ENCODE measurements at places on chromosomes 12 and 14.

- no peak for DNase-seq
These were observed 52.9 kb downstream of the ABCC9 start for GRCh38 chr12:21888276-21888863.

DNA sequence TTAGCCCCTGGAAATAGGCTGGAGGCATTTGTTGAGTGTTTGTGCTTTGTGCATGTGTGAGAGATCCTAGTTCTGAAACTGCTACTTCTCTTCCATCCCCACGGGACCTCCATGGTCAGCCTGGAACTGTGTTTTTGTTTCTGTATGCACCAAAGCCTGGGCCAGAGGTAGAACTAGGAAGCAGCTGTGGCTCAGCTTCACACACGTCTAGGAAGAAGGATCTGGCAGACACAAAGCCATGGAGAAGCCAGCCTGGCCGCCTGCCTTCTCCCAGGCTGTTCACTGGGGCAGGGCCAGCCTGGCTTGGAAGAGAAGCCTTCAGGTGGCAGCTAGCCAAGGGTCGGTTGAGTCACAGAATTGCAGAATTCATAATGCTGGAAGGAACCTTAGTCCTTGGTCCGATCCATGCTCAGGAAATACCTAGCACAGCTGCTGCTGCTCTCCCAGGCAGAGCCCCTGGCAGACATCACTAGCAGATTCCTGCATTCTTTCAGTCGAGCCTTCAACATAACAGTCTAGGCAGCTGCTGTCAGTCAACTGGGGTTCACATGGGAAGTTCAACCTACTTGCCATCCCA is 27.0 kb downstream of the RIN3 start:
- DNase-seq: peak; percentile 74

- DNase-seq: no peak
These were observed 119.2 kb downstream of the PDE3A start for GRCh38 chr12:20487519-20487918.

DNA sequence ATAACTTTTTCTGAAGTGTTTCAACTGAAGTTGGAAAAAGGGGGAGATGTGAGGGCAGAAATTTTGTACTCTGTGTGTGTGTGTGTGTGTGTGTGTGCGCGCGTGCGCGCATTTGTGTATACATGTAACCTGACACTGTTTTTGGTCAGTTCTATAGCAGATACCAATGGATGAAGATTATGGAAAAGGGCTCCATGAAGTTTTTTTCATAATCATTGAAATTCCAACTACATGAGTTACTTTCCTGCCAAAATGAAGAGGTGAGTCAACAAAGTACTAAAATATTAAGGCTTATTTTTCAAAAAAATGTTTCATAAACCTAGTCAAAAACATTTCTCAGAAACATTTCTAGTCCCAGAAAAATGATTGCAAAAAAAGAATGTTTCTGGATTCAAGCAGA is 25.7 kb upstream of the CERS5 start:
- DNase-seq: no peak

- DNase-seq: no peak
These were observed 23.8 kb downstream of the MLXIP start for GRCh38 chr12:122102331-122102730.

DNA sequence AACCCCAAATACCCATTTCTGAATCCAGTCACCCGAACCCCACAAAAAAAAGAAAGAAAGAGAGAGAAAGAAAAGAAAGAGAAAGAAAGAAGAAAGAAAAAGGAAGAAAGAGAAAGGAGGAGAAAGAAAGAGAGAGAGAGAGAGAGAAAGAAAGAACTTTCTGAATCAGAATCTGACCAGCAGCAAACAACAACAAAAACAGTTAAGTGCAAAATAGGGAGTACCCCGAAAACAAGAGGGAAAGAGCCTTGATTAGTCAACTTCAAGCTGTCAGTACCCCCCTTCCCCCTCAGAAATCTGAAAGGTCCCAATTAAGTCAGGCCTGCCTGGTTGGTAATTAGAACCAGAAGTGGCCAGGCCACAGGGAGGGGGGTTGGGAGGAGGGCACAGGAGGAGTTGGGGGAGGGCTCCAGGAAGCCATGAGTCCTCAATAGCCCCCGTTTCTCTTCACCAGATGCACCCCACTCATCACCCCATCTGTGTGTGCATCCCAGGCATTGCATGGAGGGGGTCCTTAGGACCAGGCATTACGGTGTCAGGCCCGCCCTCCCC is 9.8 kb downstream of the RARG start:
- DNase-seq: no peak

DNA sequence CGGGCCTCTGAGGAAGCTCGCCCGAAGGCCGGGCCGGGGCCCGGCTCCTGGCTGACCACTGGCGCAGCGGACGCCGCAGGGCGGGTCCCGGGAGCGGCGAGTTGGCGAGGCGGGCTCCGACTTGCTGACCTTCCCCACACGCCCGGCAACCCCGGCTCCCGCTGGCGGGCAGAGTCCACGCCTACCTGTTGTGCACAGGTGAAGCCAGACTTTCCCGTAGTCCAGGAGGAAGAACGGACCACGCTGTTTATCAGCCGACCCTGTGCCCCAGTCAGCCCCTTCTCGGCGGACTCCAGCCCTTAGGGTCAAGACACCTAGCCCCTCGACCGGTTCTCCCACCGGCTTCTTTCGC is 407 bp downstream of the HEATR5A start:
- DNase-seq: peak; percentile 46

GRCh38 chr12:8698132-8698851 is 501 bp downstream of the RIMKLB start:
- DNase-seq: no peak

DNA sequence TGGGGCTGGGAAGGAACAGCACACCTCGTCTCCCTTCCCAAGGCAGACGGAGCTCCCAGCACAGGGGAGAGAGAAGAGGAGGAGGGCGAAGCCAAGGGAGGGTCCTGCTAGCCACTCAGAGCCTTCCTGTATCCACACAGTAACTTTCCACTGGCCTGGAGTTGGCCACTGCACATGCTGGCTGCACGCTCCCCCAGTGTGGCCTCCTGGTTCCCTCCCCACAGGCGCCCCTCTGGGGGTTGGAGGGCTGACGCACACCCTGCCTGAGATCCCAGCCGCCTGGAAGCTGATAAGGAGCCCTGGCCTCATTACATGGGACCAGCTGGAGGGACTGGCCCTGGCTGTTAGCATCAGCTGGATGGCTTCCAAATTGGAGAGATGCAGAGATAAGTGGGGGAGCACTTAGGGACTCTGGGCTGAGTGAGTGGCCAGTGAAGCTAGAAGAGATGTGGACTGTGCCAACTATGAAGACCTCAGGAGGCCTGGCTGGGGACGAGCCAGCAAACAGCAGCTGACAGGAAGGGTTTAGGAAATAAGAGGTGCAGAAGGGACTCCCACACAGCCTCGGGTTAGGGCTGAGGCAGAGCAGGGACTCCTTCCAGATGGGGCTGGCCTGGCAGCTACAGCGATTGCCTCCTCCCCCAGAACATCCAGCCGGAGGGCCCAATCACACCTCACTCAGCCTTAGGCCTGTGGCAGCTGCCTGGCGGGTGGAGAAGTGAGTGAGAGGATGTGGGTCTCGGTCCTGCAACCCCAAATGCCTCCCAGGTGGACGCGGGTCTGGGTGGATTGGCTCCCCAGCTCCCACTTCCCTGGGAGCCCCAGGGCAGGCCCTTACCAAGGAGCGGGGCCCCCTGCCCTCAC is 26.3 kb upstream of the BCDIN3D start:
- DNase-seq: peak; percentile 84

DNA sequence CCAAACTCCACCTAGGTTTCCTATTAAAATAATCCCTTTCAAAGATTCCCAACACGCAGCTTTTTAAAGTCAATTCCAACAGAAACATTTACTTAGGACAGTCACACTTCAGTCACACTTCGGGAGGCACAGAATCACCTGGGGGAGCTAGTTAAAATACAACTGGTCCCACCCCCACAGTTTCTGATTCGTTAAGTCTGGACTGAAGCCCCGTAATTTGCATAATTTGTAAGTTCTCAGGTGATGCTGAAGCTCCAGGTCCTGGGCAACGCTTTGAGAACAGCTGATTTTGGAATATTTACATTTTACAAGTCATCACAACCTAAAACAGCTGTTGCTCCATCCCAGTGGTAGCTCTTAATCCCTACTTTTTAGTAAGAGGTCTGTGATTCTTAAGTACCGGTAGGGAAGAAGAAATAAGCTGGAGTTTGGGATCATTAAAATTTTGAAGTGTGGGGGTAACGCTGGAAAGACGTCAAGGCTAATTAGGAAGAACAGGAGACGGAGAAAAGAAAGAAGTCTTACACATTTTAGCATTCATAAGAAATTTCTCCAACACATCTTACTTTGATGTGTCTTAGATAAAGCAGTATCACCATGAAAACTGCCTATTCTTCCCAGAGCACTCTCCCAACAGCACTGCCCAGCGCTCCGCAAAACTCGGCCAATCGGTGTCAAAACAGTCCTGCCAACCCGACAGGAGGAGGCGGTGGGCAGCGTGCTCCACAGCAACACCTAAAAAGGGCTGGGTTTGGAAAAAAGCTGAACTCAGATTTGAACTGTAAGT is 1.1 kb downstream of the IPO8 start:
- DNase-seq: peak; percentile 78

- DNase-seq: no peak
These were observed at the start of gene SELPLG for GRCh38 chr12:108633534-108634248. Gene SELPLG, minus strand, starts transcription at chr12:108633894. Its CDS starts 9,587 bp downstream, at chr12:108624307.

- DNase-seq: no peak
These were observed 68.3 kb downstream of the FOXN3 start for GRCh38 chr14:89348722-89349121.

DNA sequence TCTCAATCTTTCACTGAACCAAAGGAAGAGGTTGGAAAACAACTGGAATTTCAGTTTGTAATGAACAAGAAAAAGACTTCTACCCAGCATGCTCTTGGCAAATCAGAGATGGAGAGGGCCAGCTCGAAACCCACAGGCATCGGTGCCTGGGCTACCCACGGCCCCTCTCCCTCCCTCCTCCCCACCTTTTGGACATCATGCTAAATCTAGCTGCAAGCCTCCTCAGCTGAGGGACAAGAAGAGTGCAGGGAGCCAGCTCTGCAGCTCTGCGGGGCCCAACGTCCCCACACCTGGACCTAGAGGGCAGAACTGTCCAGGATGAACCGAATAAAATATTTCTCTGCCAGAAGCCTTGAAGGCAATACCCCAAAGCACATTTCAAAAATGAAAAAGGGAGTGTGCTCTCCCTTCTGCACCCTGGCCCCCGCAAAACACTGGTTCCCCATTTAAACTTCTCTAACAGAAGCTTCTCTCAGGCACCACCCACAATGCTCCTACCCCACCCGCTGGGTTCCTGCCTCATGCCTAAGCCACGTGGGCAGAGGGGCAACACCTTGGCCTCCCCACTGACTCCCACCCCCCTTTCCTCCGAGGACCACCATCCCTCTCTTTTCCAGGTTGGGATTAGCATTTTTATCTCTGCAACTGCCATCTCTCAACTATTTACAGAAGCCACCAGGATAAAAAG is 8.2 kb downstream of the CAMKK2 start:
- no peak for DNase-seq

GRCh38 chr14:101256266-101256665 is 305.0 kb upstream of the DIO3 start:
- DNase-seq: no peak

- no peak for DNase-seq
These were observed 101.5 kb upstream of the CCDC91 start for GRCh38 chr12:28088566-28089272.

- no peak for DNase-seq
These were observed 865.7 kb downstream of the SLC6A15 start for GRCh38 chr12:84046859-84047258.

DNA sequence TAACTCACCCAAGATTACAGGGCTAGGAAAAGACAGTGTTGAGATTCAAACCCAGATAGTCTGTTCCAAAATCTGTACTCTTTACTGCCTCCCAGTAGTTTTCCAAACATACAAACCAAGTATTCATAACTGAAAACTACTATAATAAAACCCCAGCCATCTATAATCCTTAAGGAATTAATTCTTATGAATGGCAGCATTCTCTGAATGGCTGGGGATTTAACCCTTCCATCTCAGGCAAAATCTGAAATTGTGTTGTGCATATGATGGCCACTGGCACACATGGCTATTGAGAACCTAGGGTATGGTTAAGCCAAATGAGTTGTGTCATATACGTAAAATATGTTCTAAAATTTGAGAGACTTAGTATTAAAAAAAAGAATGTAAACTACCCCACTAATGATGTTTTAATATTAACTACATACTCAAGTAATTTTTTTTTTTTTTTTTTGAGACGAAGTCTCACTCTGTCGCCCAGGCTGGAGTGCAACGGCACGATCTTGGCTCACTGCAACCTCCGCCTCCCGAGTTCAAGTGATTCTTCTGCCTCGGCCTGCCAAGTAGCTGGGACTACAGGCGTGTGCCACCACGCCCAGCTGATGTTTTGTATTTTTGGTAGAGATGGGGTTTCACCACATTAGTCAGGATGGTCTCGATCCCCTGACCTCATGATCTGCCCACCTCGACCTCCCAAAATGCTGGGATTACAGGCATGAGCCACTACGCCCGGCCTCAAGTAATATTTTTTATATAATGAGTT is 16.7 kb downstream of the PPP1R13B start:
- no peak for DNase-seq

- DNase-seq: no peak
These were observed 59.7 kb downstream of the TRPV4 start for GRCh38 chr12:109773384-109774011.

- no peak for DNase-seq
These were observed 268.0 kb downstream of the BTG1 start for GRCh38 chr12:91877456-91878235.

DNA sequence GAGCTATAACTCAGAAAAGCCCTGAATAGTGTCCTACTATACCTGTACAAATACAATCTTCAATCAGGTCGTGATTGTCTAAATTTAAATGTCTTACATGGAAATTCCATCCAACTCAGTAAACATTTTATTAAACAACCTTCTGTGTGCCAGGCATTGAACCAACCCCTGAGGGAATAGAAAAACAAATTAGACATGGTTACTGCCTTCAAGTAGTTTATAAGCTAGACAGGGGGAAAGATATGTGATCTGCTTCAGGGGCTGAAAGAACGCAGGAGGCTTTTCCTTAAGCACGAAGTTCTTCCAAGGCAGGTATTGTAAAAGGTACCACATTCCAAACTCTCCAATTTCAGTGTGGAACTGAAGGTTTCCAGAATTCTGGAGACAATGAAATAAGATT is 39.7 kb upstream of the STAB2 start:
- no peak for DNase-seq

DNA sequence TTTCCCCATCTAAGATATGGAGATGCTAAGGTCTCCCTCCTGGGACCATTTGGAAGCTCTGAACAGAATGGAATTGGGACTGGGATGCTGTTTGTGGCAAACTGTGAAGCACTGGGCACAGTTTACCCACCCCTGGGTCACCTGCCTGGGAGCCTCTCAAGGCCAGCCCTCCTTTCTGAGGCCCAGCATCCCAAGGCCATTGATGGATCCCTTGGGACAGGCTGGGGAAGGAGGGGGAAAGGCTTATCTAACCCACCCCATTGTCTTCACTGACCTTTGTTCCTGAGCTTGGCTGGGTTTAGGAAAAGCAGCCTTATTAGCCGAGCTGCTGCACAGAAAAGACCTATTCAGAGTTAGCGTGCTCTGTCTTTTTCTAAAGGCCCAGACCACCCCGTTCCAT is 5.2 kb downstream of the CCDC85C start:
- no peak for DNase-seq

- peak; percentile 94 for DNase-seq
These were observed 8.3 kb downstream of the PXN start for GRCh38 chr12:120257041-120257821.

GRCh38 chr14:105390849-105391500 is 7.4 kb upstream of the TEX22 start:
- no peak for DNase-seq
